Caki2 (cell line): ENCODE measurements at places on chromosomes 3 and 15.

- DNase-seq: no peak
Measured at GRCh38 chr3:105322570-105323273, 44.0 kb upstream of the ALCAM start.

- DNase-seq: no peak
Measured at GRCh38 chr3:157247391-157247790, 87.4 kb upstream of the CCNL1 start.

DNA sequence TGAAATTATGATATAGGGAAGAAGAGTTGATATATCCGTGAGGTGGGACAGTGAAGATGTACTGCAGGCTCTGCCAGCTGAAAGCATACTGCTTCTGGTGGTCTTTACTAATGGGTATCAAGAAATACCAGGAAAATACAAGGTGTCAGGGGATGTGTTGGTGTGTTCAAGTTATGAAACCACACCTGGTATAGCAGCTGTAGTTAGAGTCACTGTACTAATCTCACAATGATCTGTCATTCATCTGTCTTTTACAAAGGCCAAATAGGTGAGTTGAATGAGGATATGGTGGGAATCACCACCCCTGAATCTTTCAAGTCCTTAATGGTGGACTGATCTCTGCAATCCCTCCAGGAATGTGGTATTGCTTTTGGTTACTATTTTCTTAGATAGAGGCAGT lies 152.7 kb downstream of the NFKBIZ start:
- no peak for DNase-seq

DNA sequence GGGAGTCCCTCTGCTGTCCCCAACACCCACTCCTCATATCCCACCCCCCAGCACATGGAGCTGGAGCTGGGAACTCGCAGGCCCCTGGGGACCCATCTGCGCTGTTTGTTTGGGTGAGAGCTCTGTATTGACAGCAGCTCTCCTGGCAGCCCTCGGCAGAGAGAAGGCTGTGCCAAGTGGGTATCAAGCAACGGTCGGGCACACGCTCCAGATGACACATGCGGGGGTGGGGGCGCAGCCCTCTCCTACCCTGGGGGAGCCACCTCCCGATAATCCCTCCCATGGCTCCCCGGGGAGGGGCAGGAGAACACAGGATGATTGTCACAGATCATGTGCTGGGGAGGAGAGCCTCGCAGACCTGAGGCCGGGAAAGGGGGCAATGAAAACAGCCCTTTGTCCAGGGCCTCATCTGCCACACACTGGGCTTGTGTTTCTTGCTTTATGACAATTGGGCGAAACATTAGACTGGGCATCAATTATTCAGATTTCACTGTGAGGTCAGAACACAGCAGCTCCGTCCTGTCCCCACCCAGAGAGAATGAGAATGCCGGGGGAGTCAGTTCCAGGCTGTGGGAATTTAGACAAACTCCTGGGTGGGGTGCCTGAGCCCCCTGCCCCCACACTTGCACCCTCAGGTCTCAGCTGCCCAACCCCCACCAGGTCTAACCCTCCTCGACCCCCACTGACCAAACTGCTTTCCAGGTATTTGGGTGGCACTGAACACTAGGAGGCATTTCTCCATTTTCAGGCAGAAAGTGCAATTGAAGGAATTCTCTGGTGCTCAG lies 46.4 kb upstream of the KLF13 start:
- DNase-seq: no peak

DNA sequence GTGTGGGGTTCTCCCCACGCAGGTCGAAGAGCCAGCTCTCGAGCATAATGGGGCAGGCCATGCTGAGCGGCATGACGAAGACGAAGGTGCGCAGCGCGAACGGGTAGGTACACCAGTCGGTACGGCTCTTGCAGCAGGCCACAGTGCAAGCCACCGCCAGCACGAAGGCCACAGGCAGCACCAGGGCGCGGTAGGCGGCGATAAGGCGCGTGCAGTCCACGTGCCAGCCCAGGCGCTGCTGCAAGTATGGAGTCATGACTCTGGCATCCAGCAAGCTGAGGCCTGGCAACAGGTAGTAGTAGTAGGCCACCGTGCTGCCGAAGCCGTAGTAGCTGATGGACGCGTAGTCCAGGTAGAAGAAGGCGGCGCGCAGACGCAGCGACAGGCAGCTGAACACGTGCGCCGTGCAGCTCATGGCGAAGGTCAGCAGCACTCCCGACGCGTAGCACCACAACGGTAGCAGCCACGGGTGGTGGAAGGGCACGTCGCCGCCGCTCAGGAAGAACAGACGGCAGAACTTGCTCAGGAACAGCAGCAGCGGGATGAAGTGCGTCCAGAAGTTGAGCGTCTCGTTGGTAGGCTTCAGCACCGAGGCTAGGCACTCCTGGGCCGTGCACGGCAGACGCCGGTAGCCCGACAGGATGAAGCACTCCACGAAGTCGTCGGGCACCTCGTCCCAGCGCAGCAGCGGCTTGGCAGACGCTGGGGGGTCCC lies 797 bp downstream of the PAQR9 start:
- no peak for DNase-seq

DNA sequence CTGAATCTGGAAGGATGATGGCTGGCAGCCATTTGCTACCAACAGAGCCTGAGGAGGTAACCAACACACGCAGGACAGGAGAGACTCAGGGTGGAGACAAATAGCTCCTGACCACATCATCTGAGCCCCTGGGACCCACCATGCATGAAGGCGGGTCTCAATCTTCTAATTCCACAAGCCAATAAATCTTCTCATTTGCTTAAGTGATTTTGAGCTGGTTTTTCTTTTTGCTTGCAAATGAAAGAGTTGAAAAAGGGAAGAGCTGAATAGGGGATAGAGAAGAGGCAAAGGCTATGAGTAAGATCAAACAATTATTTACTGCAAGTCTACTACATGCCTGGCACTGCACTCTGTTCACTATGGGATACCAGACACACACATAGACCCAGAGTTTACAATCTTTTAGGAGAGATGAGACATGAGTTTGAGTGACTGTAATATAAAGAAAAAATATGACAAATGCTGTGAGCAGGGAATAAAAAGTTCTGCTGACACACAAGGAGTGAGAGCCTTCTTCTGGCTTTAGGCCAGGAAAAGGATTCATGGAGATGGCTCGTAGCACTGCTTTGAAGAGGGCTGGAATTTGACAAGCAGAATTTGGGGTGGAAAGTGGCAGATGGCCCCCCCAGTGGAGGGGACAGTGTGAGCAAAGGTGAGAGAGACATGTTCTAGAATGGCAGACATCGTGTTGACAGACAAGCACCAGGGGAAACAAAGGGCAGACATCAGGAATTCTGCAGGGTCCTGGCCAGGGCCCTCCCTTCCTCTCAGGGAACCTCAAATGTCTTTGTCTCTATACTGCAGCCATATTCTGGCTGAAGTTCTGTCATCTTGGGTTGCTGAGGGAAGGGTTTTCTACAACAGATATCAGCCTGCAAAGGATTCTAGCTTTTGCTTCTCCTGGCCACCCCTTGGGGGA lies 69.8 kb upstream of the WNT5A start:
- no peak for DNase-seq

DNA sequence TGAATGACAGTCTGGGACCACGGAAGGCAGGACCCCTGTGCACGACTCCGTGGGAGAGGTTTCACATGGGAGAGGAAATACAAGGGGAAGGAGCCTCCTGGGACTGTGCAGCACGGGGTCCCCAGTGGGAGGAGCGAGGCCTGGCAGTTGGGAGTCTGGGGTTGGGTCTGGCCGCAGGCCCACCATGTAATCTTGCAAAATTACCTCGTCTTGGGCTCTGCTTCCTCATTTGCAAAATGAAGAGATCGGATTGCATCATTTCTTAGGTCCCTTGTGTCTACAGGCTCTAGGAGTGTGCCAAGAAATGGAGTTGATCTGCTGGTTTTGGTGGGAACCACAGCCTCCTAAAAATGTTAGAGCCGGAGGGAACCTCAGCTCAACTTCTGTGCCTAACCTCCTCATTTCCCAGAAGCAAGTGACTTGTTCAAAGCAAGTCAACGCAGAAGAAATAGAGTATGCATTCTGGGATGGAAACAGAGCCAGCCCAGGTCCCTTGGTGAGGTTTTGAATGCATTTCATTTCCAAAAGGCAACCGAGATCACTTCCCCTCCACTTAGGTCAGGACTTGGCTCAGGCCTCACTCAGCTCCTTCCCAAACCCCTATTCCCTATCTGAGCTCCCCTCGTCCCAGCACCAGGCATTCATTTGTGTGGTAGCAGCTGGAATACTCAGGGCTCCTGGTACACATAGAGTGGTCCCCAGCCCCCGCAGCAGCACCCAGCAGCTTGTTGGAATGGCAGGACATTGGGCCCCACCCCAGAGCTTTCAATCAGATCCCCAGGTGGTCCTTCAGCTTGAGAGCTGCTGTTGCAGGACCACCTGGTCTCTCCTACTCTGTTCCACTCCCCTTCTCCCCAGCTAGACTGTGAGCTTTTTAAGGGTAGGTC lies 267.7 kb downstream of the XXYLT1 start:
- no peak for DNase-seq

- DNase-seq: no peak
Measured at GRCh38 chr3:178381971-178382448, 154.2 kb upstream of the KCNMB2 start.

DNA sequence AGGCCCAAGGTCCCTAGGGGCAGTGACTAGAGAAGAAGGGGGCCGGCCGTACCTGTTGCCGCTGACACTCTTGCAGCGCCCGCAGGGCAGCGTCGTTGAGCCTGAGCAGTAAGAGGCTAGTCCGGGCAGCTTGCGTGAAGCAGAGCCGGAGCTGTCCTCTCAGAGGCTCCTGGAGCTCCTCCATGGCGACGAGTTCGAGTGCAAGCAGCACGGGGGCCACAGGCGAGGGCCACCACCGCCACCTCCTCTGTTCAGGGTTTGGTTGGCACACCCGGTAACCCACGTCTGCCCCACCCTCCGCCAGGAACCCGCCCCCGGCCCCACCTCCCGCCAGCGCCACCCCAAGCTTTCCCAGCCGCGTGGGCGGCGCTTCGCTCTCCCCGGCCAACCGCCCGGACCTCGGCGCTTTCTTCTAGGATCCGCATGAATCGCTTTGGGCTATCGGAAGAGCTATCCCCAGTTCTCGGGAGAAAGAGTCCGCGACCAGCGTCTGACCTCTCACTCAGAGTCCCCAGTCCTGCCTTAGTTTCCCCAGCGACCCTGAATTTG lies at the start of gene ELL3:
ELL3 (minus strand) TSS at position 249 of the 549 bp plus-strand sequence; CDS start at position 184, 65 bp downstream.
- no peak for DNase-seq

- no peak for DNase-seq
Measured at GRCh38 chr15:87747087-87747486, 509.5 kb downstream of the NTRK3 start.

GRCh38 chr3:11002371-11002807 lies 9.8 kb downstream of the SLC6A1 start:
- DNase-seq: no peak

GRCh38 chr15:101029971-101030661 lies 111.0 kb downstream of the LRRK1 start:
- DNase-seq: no peak

DNA sequence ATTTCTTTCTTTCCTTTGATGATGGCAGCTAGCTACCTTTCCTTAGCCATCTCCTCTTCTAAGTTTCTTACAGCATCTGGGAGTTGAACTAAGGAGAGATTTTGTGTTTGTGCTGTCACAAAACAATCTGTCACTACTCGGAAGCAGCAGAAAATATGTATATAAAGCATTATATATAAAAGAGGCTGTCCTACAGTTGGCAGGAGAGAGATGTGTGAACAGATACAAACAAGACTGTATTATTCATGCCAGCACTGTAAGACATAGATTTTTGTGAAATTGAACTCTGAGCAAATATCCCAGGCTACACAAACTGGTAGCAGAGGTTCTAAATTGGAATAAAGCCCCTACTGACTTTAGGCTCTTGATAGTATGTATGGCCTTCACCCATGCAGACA lies 577.5 kb upstream of the NECTIN3 start:
- DNase-seq: no peak

DNA sequence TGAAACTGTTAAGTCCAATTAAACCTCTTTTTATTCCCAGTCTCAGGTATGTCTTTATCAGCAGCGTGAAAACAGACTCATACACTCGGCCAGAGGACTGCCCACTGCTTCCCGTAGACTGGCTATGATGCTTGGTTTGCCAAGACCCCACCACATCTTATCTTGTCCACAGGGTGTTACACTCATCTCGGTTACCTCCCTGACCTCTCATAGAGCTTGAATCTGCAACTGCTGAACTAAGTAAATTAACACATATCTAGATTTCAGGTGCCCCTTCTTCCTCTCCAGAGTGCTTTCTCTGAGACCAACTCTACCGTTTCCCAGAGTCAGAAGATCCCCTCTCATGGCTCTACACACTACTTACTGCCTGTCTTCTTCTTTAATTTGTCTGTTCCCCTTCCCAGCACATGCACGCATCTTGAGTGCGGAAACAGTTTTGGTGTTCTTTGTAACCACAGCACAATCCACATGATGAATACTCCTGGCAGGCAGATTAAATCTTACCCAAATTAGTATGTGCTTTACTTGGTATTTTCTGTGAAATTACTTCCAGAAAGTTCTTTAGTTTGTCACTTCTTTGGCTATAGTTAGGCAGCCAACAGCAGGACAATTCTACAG lies 49.7 kb downstream of the CD200 start:
- no peak for DNase-seq

DNA sequence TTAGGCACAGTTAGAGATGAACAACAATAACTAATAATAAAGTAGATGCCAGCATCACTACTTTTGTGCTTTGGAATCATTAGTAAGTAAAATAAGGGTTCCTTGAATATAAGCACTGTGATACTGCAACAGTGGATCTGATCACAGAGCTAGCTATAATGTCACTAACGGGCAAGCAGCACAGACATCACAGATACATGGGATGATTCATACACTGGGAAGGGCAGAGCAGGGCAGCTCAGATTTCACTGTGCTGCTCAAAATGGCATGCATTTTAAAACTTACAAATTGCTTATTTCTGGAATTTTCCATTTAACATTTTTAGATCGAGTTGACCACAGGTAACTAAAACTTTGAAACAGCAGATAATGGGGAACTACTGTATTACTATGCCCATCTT lies 476.6 kb downstream of the FHIT start:
- no peak for DNase-seq

DNA sequence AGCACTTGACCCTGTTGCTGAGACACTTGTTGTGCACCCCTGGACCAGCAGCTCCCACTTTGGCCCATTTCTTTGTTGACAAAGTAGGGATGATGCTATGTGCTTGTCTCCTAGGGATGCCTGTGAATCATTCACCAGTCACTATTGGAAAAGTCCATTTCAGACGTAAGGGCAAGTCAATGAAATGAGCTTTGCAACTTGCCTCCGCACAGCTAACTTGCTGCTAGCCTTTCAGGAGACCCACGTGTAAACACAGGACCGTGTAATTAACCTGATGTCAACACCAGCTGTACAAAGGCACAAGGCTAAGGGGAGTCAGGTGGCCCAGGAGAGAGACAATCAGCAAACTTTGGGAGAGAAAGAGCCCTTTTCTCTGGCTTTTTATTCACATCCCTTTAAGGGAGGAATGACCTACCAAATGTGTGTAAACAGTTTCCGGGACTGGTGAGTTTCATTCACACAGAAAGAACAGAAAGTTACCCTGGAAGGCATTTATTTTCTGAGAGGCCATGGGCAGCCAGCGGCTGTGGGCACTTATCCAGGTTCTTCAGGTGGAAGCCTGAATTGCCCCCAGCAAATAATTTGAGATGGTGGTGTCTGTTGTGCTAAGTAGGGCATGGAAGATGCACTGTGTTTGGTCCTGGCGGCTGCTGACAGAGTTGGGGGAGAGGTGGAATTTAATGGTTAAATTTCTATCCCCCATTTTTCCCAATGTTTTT lies 54.0 kb downstream of the TIPARP start:
- no peak for DNase-seq

GRCh38 chr3:169390271-169390670 lies 273.2 kb downstream of the MECOM start:
- DNase-seq: peak; percentile 23
